ENCODE measurements at places on chromosomes 6 and 20. TPM values are rescaled to one million over a fixed set of nuclear protein-coding genes. Genes with fewer than 3 reads are reported as not detected.

PRKN gene
- 0.95 TPM for total RNA-seq

MACROD2 gene
- total RNA-seq: 3.3 TPM

RPRD1B gene
- 21.1 TPM for total RNA-seq

- no peak for DNase-seq
These were observed 94.2 kb downstream of the FOXC1 start for GRCh38 chr6:1703923-1704322.

DNA sequence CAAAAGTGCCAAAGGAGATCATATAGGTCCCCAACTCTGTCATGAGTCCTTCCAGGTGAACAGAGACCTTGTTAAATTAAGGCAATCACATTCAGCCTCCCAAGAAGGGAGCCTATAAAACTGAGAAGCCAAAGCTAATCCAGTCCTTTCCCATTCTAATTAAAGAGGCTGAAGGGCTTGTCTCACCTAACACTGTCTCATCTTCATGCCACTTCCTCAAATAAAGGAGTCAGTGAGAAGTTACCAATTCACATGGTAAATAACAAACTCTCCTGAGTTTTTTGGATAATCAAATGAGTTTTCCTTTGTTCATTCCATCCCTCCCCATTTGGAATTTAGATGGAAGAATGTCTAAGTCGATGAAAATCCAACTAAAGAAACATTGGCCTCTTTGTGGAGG, 242.8 kb downstream of the UST start:
- no peak for DNase-seq

GRCh38 chr6:110357664-110358552, at the start of gene METTL24:
TSS of gene METTL24 (minus strand) at chr6:110358349. CDS start at chr6:110358272, 77 bp downstream.
- DNase-seq: no peak

DNA sequence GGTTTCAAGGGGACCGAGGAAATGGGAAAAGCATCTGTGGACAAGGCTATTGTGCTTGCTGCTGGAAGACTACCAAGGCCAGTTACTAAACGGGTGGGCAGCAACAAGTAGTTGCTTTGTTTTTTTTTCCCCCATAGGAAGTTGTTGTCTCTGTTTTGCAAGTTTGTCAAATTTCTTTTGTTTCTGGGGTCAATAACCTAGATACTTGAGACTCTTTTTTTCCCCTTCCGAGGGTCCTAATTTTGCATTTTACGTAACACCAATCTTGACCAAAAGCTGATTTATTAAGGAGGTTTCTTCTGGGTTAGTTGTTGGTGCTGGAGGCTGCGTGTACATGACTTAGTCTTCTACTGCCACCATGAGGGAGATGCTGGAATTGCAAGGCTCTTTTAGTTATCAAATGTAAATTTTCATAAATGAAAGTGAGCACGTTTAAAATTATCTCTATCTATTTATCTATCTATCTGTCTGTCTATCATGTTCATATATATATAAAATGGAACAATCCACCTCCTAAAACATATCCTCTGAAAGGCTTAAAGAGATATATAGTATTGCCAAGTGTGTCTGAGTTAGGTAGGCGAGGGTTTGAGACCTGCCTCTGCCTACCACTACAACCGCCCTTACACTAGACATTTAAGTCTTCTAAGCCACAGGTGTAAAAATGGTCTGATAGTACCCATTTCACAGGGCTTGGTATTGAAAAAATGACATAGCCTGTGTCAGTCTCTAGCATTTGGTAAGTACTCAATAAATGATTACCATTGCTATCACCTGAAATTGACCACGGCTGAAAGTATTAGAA, 60.2 kb downstream of the GCLC start:
- DNase-seq: peak; percentile 71

DNA sequence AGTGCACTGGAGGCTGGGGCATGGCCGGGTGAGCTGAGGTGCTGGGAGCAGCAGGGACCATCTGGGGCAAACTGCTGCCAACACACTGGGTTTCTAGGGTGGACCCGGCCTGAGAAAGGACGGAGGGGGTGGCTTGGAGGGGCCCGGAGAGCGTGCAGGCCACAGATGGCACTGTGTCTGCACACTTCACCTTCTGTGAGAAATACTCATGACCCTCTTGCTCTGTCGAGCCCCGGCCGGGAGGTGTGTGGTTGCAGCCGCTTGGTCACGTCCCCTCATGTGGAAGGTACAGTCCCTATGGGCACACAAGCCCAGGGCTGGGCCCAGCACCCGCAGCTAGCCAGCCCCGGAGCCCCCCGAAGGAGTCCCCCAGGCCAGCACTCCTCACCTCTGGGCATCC, 59.7 kb downstream of the RBM38 start:
- DNase-seq: no peak

DNA sequence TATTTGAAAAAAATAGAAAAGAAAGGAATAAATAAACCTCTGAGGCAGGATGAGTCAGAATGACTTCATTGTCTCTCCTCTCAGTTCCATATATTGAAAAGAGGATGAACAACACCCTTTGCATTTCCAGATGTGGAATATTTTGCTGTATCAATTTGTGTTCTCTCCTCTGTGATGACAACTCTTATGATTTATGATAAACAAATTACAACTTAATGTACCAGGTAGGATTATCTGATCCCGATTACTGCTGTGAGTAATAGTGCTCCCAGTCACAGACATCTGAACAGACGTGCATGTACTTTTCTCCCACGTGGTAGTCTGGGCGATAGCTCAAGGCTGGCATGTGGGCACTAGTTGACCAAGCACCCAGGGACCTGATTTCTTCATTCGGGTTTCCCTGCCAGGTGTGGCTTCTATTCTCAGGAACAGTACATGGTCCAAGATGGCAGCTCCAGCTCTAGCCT, 142.1 kb upstream of the SULF2 start:
- DNase-seq: no peak

DNA sequence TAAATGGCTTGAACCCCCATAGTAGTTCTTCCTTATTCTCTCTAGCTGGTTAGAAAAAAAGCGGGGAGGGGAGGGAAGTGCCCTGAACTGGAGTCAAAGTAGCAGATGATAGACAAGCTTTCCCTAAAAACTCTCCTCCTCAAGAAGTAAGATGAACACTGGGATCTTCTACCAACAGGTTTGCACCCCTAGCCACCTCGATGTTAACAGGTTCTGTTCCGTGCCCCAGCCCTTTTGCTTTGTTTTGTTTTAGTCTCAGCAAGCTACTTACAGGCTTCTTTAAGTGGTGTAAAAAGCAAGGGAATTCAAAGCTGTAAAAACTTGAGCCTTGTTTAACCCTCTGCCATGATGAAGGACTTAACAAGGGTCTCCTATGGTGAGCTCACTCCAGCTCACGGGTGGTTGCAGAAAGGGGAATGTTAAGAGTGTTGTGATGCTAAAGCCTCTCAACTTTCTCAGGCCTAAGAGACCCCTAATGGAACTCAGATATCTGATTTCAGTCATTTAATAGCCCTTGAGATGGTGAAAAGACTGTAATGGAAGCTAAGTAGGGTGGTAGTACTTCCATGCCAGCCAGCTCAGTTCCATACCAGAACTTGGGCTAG, 106.0 kb downstream of the FOXO3 start:
- no peak for DNase-seq

- DNase-seq: no peak
These were observed 396.8 kb upstream of the HS3ST5 start for GRCh38 chr6:114739656-114740055.

- DNase-seq: no peak
These were observed 3.9 kb downstream of the SDC4 start for GRCh38 chr20:45344168-45344860.

GRCh38 chr20:19308146-19308545, 95.7 kb downstream of the SLC24A3 start:
- DNase-seq: no peak

GRCh38 chr20:7540923-7541322, 399.3 kb downstream of the HAO1 start:
- DNase-seq: no peak

- no peak for DNase-seq
These were observed 33.9 kb downstream of the SCAF8 start for GRCh38 chr6:154767003-154767723.

- peak; percentile 19 for DNase-seq
These were observed 100.0 kb upstream of the CITED2 start for GRCh38 chr6:139474145-139475108.

DNA sequence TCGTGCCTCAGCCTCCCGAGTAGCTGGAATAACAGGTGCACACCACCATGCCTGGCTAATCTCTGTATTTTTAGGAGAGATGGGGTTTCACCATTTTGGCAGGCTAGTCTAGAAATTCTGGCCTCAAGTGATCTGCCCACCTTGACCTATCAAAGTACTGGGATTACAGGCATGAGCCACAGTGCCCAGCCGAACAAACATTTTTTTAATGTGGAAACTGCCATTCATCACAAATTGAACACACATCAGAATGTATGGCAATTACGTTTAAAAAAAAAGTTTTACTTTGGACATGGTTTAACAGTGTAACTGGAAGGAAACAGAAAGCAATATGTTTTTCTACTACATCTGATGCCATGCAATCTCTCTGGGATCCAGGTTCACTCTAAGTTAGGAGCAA, 38.3 kb upstream of the LOC128125822 start:
- no peak for DNase-seq

DNA sequence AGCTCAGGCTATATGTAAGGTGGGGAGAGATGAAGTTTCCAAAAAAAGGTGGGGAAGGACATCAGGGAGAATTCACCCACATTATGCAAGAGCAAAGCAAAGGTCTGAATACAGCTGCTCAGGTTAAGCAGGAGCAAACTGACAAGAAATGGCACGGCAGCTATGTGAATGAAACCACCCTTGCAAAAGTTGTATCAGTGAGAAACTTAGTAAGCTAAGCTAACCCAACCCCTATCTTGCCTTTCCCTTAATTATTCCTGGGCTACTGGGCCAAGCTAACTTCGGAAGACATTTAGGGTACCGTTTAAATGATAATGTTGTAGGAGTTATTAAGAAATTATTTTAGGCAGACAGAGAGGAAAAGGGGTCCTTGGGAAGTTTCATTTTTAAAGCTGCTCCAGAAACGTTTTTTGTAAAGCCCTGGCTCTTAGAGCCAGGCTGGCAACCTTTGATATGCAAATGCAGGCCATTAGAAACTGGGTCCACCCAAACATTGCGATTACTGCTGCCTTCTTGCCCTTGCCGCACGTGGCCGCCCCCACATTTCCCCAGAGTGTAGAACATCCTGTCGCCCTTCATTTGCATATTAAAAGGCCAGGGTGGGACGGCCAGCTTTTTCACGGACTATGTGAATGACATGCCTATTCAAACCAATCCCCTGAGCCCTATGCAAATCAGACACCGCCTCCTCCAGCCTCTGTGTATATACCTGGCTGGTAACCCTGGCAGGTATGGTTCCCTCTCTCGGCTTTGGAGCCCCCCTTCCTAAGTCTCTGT, 60.5 kb upstream of the SAMD5 start:
- no peak for DNase-seq

Data from SK-MEL-5 (cell line).